Breast epithelium (tissue), 4 donors: ENCODE measurements at places on chromosomes 12 and 14. TPM values are rescaled to one million over a fixed set of nuclear protein-coding genes. Genes with fewer than 3 reads are reported as not detected.

PTPRR gene
- total RNA-seq, result 0.98 TPM

GRCh38 chr12:45794422-45794821 is 64.9 kb downstream of the ARID2 start:
- H3K4me3 ChIP-seq, result no peak overlapping the region
- H3K27ac ChIP-seq, result no peak overlapping the region
- no peak for DNase-seq
- H3K4me1 ChIP-seq, result no peaks in the 10 kb centered on the region
- no peaks in the 10 kb centered on the region for H3K27me3 ChIP-seq

SPPL3 gene
- 19.0 TPM for total RNA-seq

LRP1-AS gene
- not detected for total RNA-seq

GRCh38 chr12:75571204-75571603 is 59.8 kb upstream of the KRR1 start:
- no peaks in the 10 kb centered on the region for H3K4me1 ChIP-seq
- DNase-seq, result no peak
- no peak overlapping the region for H3K4me3 ChIP-seq

GRCh38 chr12:40168001-40168400 is 56.8 kb upstream of the LRRK2 start:
- no peak overlapping the region for H3K27ac ChIP-seq
- H3K4me3 ChIP-seq, result no peak overlapping the region
- no peaks in the 10 kb centered on the region for H3K4me1 ChIP-seq
- H3K27me3 ChIP-seq, result no peaks in the 10 kb centered on the region
- H3K36me3 ChIP-seq, result no peaks in the 10 kb centered on the region
- DNase-seq, result no peak

IFI27 gene
- 101 TPM for total RNA-seq

- no peak overlapping the region for H3K4me3 ChIP-seq
- H3K36me3 ChIP-seq, result peaks cover 4% of the 10 kb centered on the region
- H3K27ac ChIP-seq, result no peak overlapping the region
- DNase-seq, result no peak
- H3K4me1 ChIP-seq, result no peaks in the 10 kb centered on the region
- H3K27me3 ChIP-seq, result no peaks in the 10 kb centered on the region
Observed at GRCh38 chr14:76007852-76008251, 22.3 kb downstream of the IFT43 start.

- H3K4me1 ChIP-seq, result no peaks in the 10 kb centered on the region
- peaks cover 12% of the 10 kb centered on the region for H3K27me3 ChIP-seq
- no peak overlapping the region for H3K27ac ChIP-seq
- H3K36me3 ChIP-seq, result no peaks in the 10 kb centered on the region
- H3K4me3 ChIP-seq, result no peak overlapping the region
Observed at GRCh38 chr12:49536526-49537071, 2.2 kb upstream of the KCNH3 start.
